ENCODE measurements at places on chromosomes 4 and X.

DNA sequence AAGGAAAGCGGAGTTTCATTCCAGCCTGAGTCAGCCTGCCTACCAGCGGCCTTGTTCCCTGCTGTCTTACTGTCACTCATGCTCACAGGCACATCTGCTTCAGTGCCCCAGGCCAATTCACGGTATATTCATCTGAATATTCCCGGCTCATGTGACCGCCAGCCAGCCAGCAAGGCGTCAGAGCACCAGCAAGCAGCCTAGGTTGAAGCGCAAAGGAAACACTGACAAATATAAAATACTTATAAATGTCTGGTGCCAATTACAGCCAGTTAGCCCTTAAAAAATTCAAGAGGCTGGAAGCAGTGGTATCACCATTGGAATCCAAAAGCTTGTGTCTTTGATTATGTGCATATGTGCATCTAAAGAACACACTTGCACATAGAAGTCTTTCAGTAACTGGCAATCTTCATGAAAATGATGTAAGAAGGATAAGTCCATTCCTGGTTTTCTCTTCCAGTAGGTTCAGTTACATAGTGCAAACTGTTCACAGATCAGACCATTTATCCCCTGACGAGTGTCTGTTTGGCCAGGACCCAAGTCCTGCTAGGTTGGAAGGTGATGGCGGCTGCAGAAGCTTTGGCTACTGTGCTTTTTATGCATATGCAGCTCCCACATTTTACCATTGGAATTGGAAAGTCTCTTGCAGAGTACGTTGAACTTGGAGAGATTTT, 61.3 kb downstream of the LUZP4 start:
- no peak for DNase-seq

GRCh38 chr4:107956011-107956410, 24.7 kb downstream of the CYP2U1 start:
- no peak for DNase-seq

- no peak for DNase-seq
Observed at GRCh38 chr4:88043001-88043400, 35.6 kb downstream of the PKD2 start.

GRCh38 chr4:41887821-41888686, 47.2 kb upstream of the TMEM33 start:
- DNase-seq = no peak

- DNase-seq = no peak
Observed at GRCh38 chrX:13511944-13512330, 57.5 kb upstream of the EGFL6 start.

DNA sequence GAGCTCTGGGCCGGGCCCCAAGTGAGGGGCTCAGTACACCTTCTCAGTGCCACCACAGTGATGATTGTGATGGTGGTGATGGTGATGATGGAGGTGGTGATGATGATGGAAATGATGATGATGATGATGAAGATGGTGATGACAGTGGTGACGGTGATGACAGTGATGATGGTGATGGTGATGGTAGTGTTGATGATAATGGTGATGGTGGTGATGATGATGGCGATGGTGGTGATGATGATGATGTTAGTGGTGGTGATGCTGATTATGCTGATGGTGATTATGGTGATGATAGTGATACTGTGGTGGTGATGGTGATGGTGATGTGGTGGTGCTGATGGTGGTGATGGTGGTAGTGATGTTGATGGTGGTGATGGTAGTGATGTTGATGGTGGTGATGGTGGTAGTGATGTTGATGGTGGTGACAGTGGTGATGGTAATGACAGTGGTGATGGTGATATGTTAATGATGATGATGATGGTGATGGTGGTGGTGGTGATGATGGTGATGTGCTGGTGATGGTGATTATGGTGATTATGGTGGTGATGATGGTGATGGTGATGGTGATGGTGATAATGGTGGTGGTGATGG, 29.9 kb downstream of the HMX1 start:
- DNase-seq = no peak
